ENCODE measurements at places on chromosomes 4 and X.

DNA sequence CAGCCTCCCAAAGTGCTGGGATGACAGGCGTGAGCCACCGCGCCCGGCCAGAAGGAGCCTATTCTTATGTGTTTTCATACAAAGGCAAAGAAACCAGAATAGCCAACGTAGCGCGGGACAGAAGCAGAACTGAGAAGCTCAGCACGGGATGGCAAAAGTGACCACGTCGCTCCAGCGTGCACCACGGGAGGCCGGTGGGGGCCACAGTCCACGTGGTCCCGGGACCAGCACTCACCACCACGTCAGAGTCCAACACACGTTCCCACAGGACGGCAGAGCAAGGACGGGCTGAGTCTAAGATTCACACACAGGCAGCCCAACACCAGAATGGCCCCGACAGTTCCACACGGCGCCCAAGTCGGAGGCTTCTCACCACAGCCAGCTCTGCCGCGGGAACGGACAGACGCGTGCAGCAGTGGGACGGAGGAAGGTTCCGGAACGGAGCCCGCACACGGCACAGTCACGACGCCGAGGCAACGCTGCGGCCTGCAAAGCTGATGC, 18.8 kb upstream of the GTPBP6 start:
- DNase-seq: no peak

DNA sequence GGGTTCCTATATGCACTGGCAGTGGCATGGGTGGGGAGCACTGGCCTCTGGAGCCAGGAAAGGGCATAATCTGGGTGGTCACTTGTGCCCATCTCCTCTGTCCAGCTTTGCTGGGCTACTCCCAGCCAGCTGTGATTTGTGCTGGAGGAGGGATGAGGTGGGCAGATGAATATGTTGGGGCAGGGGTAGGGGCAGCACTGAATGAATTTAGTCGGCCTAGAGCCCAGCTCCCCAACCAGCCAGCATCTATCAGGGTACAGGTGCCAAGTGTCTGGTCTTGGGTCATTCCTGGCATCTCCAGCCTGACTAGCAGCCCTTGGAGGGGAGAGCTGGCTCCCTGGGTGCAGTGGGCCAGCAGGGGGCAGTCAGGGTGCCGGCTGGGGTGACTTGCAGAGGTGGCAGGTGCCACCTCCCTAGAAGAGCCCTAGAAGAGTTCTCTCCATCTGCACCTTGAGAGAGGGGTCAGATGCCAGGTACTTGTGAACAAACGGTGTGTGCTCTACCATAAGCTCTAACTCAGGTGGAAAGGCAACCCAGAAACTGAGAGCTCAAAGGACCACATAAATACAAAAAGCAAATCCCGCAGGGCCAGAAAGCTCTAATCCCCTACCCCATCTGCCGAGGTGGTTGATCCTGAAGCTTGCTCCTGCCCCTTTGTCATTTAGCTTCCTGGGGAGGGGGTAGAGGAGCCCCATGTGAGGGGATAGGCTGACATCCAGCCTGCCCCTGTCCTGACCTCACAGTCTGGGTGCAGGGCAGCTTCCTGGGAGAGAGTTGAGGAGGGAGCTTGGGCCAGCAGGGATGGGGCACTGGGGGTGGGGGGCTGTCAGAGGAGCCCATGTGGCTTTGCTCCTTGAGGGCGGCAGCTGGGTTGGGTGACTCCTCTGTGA, 2.2 kb downstream of the SORCS2 start:
- no peak for DNase-seq

GRCh38 chr4:86554646-86555045, 39.5 kb upstream of the PTPN13 start:
- no peak for DNase-seq

GRCh38 chrX:119870626-119871131, 854 bp downstream of the RNF113A start:
- no peak for DNase-seq

GRCh38 chrX:155070663-155070974, 317 bp downstream of the CMC4 start:
- DNase-seq: no peak

DNA sequence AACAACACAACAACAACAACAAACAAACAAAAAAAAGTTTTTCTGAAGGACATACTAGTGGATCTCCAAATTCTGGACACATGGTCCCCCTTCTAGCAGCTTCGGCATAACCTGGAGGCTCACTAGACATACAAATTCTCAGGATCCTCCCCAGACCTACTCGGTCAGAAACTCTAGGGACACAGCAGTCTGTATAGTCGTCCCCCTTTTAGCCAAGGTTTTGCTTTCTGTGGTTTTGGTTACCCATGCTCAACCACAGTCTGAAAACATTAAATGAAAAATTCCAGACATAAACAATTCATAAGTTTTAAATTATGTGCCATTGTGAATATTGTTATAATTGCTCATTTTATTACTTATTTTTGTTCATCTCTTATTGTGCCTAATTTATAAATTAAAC, 45.2 kb upstream of the SHISA3 start:
- no peak for DNase-seq

- DNase-seq: no peak
Observed at GRCh38 chr4:104756837-104757236, 262.1 kb upstream of the CXXC4 start.

DNA sequence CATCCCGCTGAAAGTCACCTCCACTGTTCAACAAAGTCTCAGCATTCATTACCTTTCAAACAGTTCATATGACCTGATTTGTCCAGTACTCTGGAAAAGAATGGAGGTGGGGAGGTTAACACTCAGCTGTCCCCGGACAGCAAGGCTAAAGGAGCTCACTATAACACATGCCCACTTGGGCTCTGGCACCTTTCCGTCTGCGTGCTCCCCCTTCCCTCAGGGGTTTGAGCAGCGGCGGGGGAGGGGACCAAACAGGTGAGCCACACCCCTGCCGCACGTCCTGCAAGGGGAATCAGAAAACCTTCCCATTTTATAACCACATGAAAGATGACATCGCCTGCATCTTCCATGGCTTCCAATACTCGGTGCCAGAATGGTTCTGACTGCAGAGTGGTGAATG, 39.9 kb upstream of the NFXL1 start:
- no peak for DNase-seq

GRCh38 chr4:141599853-141600252, 36.5 kb upstream of the IL15 start:
- no peak for DNase-seq

- DNase-seq: peak; percentile 77
Observed at GRCh38 chrX:43656005-43656494, at the start of gene MAOA. Gene MAOA (plus strand): TSS chrX:43656299. CDS start chrX:43656342, 43 bp downstream.

DNA sequence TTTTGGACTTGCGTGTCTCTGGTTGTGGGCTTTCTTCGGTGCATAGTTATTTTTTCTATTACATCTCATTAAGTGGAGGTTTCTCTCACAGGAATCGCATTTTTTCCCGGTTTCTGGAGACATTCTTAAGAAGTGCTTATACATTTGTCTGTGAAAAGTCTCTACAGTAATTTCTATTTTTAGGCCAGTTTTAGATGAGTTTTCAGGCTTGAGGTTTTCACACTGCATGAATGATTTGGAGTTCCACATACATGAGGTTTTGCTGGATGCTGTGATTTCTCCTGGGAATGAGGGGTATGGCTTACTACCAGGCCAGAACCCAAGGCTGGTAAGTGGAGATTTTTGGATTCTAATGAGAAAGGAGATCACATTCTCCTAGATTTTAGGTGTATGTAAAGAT, 422.6 kb upstream of the SLIT2 start:
- no peak for DNase-seq

DNA sequence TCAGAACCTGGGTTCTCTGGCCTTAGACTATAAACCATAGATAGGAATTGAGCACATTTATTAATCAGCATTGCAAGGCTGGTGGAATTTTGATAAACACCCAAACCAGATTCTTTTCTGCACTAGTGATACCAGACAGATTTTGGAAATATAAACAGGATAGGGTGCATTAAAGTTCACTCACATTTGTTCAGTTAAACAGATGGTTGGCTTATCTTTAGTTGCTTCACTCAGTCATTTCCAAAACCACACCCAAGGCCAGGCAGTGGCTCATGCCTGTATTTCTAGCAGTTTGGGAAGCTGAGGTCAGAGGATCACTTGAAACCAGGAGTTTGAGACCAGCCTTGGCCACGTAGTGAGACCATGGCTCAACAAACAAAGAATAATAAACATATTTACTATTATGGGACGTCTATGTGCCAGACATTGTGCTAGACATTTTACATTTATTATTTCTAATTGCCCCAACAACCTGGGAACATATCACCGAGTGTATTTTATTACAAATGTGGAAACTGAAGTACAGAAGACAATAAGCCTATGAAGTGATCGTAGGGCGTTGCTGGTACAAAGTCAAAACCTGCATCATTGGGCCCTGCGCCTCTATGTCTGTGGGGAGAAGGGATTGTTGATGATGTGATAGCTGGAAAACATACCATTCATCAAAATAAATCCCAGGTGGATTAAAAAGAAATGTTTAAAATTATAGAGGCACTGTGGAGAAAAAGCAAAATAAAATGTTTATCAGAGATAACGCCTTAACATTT, 15.0 kb downstream of the ADD1 start:
- no peak for DNase-seq

DNA sequence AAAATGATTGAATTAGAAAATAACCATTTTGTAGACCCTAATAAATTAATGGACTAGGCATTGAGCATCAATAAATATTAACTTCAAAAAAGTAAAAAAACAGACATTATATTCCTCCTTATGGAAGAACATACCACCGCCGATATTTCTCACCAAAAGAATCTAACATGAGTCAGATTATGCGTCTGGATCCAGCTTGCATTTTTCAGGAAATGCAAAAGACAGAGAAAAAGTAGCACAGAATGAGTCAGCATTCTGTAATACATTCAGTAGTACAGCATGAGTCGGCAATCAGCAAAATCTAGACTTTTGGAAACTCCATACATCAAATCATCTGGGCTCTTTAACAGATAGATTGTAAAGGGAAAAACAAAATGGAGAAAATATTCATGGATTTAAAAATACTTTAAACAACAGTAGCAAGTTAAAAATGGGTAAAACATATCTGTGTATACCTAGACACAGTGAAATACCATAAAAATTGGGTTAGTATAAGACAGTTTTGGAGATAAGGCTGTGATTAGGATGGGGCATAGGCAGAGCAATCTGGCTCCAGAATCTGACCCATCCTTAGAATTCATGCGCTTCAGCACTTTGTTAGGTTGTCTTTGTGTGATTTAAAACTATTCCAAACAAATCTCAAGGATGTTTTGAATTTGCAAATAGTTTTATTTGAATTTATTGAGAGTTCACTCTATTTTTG, 633.0 kb upstream of the FAM241A start:
- no peak for DNase-seq

GRCh38 chr4:183253451-183253850, 66.6 kb downstream of the CLDN22 start:
- no peak for DNase-seq

- no peak for DNase-seq
Observed at GRCh38 chrX:41288641-41289040, 45.3 kb upstream of the DDX3X start.

- DNase-seq: peak; percentile 86
Observed at GRCh38 chr4:94406668-94407437, 44.9 kb upstream of the PDLIM5 start.

GRCh38 chr4:124143632-124144031, 568.9 kb downstream of the ANKRD50 start:
- DNase-seq: no peak

- DNase-seq: no peak
Observed at GRCh38 chr4:8047837-8048678, 108.4 kb upstream of the AFAP1 start.

GRCh38 chrX:47662144-47662657, 3.2 kb upstream of the UXT start:
- DNase-seq: no peak

GRCh38 chr4:87895964-87896621, 63.3 kb downstream of the MEPE start:
- DNase-seq: no peak

DNA sequence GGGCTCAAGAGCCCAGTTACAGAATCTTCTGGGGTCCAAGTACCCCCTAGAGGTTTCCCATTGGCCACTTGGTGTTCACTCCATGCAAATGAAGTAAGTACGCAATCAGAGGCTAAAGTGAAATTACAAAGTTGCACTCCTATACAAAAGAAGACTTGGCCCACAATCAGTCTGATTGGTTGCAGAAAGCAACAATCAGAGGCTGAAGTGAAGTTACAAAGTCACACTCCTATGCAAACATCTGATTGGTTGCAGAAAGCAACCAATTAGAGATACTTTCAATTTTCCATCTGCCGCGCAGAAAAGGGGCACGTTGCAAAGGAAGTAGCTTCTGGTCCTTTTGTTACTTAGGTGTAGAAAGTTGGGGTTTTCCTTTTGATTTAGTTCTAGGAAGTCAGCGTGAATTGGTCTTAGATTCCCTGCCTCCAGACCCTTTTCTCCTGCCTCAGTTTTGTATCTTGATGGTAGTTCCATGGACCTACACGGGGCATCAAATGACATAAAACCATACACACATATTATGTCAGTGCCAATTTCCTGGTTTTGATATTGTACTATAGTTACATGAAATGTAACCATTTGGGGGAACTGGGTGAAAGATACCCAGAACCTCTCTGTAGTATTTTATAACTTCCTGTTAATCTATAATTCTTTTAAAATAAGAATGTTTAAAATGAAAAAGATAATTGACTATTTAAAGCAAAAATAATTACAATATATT, 12.4 kb upstream of the PIN4 start:
- DNase-seq: peak; percentile 10

GRCh38 chr4:99205153-99205979, 13.7 kb downstream of the ADH6 start:
- DNase-seq: no peak

- no peak for DNase-seq
Observed at GRCh38 chr4:76957004-76957738, 7.6 kb downstream of the SEPTIN11 start.

- DNase-seq: no peak
Observed at GRCh38 chr4:158811216-158811540, 42.4 kb downstream of the FNIP2 start.

DNA sequence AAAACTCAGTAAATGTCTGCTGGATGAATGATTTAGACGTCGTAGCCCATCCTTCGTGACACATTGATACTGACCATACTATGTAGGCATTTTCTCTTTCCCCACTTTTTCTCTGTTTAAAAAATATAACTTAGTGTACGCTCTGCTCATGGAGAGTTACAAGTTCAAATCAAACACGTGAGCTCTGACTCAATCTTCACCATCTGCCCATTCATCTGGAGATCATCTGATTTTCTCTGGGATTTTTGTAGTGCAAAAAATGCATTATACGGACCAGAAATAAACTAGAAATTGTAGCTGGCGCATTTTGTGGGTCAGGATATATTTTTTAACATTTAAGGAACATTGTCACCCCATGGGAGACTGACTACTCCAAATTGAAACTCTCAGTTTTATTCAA, 124.7 kb upstream of the FAM9B start:
- no peak for DNase-seq

DNA sequence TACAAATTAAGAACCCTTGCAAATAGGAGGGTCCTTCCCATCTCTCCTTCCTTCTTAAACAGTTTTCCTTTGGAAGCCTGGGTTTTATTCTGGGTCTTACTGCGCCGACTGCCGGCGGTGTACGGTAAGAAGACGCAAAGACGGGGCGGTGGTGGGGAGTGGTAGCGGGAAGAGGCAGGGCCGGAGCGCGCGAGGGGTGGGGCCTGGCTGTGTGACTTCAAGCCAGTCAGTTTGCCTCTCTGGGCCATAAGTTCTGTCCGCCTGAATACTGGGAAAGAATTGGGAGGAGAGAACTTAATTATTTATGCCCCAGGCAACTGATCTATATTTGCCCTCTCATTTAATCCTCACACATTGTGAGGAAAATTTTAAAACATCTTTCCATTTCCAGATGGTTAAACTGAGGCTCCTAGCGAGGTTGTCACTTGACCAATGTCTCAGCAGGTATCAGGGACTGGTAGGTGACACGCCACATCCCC, 726 bp upstream of the KANTR start:
- peak; percentile 69 for DNase-seq

GRCh38 chrX:153806999-153807575, 12.6 kb downstream of the SSR4 start:
- no peak for DNase-seq
